NCI-H1417 treated with DMSO at 0.1 percent for 48 hours (cell line): ENCODE measurements at places on chromosomes 5 and 9.

DNA sequence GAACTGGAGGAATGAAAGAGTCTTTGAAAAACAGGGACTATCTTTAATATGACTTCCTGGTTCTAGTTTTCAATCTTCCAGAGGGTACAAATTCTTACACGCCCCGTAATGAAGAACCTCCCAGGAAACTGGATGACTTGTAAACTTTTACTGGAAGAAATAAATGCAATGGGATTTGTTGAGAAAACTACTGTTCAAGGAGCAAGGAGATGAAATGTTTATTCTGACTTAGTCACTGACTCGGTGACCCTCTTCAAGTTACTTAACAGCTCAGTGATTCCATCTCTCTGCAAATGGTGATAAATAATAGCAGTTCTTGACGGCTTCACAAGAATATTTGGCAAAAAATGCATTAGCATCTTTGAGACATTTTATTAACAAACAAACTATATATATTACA is 858.6 kb downstream of the PTPRD start:
- DNase-seq, result no peak

- no peak for DNase-seq
Observed at GRCh38 chr9:77162366-77162765, 15.0 kb upstream of the VPS13A start.

DNA sequence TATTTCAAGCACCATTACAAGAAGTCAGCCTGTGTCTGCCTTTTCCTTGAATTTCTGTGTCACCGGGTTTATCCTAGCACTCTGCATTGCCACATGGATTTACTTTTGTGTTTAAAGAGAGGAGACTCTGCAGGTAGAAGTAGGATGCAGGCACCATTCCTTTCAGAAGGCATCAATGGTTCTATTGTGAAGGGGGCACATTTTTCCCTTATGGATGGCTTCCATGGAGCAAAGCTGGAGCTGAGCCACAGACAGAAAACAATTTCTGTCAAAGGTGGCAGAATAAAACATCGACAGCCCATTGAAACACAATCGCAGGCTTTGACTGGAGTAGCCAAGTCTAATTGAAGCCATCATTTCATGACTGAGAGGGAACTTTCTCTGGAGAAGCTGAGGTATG is 288.0 kb upstream of the ANKH start:
- DNase-seq, result no peak

DNA sequence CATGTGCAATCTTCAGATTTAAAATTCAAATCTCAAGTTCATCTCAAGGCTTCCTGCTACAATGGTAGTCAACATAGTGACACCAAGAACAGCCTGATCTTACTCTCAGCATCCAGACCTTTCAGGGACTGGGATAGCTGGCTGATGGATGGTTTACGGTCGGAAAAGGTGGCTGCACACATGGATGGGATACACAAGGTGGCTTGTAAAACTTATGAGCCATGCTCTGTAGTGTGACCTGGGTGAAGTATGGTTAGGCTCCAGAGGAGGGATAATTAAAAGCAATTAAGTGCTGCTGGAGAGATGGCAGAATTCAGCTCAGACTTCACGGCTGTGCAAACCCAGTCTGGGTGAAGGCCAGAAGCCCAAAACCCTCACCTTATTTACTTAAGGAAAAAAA is 379.5 kb downstream of the NFIB start:
- DNase-seq, result peak; percentile 18

DNA sequence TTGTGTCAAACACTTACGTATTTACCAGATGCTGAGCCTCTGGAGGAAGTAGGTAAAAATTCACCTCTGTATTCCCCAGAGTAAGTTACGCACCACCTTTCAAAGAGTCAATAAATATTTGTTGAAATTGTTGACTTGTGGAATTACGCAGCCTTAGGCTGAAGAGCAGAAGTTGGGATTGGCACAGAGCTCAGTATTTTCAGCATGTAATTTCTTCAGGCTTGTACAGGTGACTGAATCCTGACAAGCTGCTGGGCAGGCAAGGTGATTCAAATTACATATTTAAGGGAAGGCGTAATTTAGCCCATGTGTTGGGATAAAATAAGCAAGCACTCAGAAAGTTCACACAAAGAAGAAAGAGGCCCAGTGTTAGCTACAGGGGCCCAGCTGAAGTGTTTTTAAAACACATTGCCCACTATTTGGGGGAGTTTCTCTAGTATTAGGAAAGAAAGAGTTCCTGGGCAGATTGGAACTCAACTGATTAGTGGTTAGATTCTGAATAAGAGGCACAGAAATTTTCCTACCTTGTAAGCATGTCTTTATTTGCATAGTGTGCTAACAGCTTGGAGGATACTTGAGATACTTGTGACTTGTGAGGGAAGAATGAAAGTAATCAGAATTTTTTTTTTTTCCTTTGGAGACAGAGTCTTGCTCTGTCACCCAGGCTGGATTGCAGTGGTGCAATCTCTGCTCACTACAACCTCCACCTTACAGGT is 165.3 kb upstream of the FBXL7 start:
- no peak for DNase-seq
